ENCODE measurements at places on chromosomes 1 and 21. TPM values are rescaled to one million over a fixed set of nuclear protein-coding genes. Genes with fewer than 3 reads are reported as not detected.

HLX gene
- total RNA-seq: 3.5 TPM

YY1AP1 gene
- 60.2 TPM for total RNA-seq

DNA sequence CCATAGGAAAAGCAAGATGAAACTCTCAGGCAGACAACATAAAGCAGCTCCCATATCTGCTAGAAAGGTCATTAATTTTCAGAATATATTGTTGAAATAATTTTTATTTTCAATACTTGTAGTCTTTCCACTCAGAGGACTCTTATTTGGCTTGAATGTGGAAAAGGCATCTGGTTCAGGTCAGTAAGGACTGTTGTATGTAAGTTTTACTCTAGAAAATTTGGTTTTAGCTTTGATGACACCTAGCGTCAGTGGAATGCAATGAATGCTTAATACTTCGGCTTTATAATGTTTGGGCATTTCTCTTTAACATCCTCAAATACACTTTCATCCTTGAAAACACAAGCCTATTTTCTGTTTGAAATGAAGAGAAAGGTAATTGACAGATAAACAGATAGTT is 63.3 kb downstream of the LRRC40 start:
- peaks cover 26% of the 10 kb centered on the region for H3K36me3 ChIP-seq
- no peak for DNase-seq
- no peaks in the 10 kb centered on the region for H3K27me3 ChIP-seq
- H3K27ac ChIP-seq: no peak overlapping the region
- peaks cover 27% of the 10 kb centered on the region for H3K4me1 ChIP-seq
- no peak overlapping the region for H3K4me3 ChIP-seq

DNA sequence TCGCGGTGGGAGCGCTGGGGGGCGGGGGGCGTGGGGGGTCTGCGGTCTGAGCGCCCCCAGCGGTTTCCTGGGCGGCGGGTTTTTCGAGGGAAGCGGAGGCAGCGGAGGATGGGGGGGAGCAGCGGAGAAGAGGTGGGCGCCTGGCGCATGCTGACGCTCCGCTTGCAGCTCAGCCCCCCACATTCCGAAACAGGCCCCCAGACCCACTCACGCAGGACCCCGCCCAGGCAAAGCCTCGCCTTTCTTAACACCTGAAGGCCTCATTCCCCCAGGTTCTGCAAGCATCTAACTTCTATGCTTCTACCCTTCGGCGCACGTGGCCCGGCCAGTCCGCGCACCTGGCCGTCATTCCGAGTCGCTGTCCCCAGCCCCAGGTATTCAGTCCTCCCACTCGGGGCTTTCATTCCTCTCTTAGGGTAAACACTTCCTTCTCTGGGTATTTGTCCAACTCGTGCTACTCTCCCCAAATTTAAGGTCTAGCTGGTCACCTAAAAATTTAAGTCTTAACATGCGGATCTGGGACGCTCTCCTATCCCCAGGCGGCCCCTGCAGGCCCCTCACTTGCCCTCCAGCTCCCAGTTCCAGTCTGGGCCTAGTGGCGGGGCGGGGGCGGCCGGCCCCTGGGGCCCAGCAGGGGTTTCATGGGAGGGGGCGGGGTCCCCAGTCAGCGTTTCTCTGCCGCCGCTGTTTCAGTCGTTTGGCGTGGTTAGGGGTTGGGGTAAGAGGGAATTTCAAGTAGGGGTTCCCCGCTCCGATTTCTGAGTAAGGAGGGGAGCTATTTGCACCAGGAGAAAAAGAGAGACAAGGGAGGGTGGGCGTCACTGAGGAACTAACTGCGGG is 2.8 kb upstream of the ZBTB7B start:
- no peaks in the 10 kb centered on the region for H3K36me3 ChIP-seq
- no peaks in the 10 kb centered on the region for H3K27me3 ChIP-seq
- no peak for DNase-seq
- H3K4me3 ChIP-seq: peak overlapping the region; percentile 95
- H3K4me1 ChIP-seq: peaks cover 56% of the 10 kb centered on the region

DNA sequence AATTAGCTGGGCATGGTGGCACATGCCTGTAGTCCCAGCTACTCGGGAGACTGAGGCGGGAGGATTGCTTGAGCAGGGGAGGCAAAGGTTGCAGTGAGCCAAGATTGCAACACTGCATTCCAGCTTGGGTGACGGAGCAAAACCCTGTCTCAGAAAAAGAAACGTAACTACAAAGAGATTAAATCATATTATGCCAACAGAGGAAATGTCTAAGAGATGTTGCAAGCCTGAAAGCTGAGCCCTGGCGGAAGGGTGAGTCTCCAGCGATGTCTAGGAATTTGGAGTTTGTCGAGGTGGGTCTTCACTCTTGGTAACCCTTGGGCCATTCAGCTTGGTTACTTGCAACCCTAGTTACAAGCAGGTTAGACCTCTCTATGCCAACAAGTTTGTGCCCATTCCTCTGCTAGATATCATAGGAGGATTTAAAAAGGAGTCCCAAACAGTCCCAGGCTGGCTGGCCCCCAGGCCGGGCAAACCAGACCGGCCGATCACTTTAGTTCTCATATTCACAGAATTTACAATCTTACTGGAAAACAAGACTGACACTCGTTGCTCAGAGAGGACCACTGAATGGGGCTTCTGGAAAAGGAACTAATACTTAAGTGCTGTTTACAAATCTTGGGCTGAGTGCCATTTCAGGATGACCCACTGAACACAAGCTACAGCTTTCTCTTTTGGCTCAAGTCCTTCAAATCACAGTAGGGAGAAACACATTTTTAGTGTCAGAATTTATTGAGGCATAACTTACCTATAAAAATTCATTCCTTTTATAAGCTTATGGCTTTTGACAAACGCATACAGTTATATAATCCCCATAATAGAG is 27.1 kb downstream of the SLC30A1 start:
- no peak for DNase-seq
- no peak overlapping the region for H3K27ac ChIP-seq
- H3K4me3 ChIP-seq: no peak overlapping the region
- no peaks in the 10 kb centered on the region for H3K27me3 ChIP-seq

Measured in left ventricle myocardium inferior (tissue), 1 donor.